ENCODE measurements at places on chromosomes 5 and 9. TPM values are rescaled to one million over a fixed set of nuclear protein-coding genes. Genes with fewer than 3 reads are reported as not detected.

ACOT12 gene
- not detected for total RNA-seq

- DNase-seq = peak; percentile 34
Observed at GRCh38 chr9:133199648-133200321, 9.3 kb downstream of the OBP2B start.

- peak; percentile 65 for DNase-seq
Observed at GRCh38 chr5:151496041-151496484, 48.7 kb downstream of the SLC36A1 start.

GRCh38 chr5:1068895-1069719 is 42.8 kb downstream of the SLC12A7 start:
- DNase-seq = no peak

- DNase-seq = no peak
Observed at GRCh38 chr5:68381060-68381459, 165.5 kb downstream of the PIK3R1 start.

GRCh38 chr9:5846096-5846495 is 13.2 kb upstream of the ERMP1 start:
- DNase-seq = no peak

TMEM252 gene
- not detected for total RNA-seq

Measured in WTC11 (cell line).